Posterior cingulate gyrus (tissue), 11 donors: ENCODE measurements at places on chromosomes 5 and 9.

DNA sequence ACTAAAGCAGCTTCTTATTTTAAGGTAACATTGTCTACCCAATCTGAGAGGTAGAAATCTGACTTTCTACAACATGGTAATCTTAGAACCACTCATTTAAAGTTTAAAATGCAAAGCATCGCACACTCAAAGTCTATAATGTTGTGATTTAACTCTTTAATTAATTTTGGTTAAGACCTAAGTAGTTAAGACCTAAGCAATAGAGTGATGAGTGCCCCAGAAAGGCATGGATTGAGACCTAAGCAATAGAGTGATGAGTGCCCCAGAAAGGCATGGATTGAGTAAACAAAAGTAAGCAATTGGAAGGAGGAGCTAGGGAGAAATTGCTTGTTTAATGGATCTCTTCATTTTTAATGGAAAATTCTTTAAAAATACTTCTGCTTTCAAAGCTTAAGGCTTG lies 86.8 kb downstream of the NLN start:
- DNase-seq, result no peak

DNA sequence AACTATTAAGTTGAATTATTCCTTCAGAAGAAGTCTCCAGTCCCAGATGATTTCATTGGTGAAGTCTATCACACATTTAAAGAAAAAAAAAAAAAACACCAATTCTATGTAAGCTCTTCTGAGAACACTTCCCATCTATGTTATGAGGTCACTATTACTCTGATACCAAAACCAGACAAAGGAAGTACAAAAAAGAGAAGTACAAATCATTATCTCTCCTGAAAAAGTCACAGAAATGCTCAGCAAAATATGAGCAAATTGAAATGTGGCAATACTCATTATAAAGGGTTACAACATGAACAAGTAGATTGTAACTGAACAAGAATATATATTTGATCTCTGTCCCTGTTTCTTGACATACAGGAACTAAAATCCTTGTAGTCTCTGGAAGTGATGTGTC lies 280.4 kb downstream of the TLE1 start:
- no peak for DNase-seq

DNA sequence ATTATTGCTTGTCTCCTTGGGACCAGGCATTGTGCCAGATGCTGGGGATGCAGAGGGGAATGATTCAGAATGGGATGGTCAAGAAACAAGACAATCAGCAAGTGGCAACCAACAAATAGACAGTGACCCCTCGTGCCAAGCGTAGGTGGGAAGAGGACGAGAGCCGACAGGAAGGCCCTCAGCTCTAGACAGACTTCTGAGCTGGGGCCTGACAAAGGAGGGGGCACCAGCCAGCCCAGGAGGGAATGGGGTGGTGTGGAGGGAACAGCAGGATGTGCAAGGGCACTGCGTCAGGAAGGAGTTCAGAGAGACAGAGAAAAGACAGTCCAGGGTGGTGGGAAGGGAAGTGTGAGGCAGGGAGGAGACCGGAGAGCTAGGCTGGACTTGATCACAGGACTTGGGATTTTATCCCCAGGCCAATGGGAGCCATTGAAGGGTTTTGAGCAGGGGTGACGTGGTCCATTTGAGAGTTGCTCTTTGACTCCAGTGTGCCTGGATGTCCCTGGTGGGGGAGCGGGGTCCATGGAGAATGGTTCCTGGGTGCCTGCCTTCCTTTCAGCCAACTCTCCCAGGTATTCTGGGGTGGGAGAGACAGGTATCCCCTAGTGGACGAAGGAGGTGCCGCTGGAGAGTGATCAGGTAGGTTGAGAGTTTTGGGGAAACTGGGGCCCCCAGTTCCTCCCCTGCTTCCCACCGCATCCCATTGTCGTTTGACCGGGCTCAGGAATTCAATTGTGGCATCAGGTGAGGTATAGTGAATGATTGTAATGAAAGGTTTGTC lies 79.3 kb upstream of the ZNF618 start:
- no peak for DNase-seq

- DNase-seq, result no peak
These were observed 65.6 kb upstream of the IRX2 start for GRCh38 chr5:2817031-2817603.

DNA sequence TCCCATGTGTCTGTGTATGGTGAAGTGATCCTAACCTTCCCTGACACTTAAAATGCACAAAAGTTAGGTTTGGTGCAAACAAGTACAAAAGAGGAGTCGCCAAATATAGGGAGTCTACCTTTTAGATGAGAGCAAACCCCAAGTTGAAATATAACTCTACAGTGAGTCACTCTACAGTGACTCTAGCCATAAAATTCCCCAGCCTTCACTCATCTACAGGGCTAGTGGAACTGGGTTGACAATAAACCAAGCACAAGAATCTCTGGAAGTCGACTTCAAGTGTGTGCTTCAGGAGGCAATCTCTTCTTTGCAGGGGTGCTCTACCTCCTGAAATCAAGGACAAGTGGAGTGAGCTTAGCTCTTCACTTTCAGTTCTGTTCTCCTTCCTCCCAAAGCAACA lies 3.3 kb downstream of the SHISAL2B start:
- DNase-seq, result no peak

DNA sequence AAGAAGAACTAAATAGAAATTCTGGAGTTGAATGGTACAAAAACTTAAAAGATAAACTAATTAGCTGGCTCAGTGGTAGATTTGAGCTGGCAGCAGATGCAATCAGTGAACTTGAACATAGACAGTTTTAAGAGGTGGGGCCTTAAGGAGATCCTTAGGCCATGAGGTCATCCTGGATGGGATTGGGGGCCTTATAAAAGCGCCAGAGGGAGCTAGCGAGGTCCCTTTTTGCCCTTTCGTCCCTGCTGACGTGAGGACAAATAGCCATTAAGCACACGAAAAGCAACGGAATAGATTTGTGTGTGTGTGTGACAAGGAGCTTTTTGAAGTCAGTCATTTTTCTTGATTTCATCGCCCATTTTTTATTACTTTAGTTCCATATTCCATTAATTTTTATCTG lies 83.3 kb downstream of the ZNF354C start:
- no peak for DNase-seq

- DNase-seq, result no peak
These were observed 31.3 kb downstream of the LHX6 start for GRCh38 chr9:122197426-122197825.

GRCh38 chr5:141633871-141634561 lies 2.6 kb downstream of the HDAC3 start:
- DNase-seq, result no peak

GRCh38 chr9:136090768-136091581 lies 4.1 kb downstream of the NACC2 start:
- peak; percentile 74 for DNase-seq

DNA sequence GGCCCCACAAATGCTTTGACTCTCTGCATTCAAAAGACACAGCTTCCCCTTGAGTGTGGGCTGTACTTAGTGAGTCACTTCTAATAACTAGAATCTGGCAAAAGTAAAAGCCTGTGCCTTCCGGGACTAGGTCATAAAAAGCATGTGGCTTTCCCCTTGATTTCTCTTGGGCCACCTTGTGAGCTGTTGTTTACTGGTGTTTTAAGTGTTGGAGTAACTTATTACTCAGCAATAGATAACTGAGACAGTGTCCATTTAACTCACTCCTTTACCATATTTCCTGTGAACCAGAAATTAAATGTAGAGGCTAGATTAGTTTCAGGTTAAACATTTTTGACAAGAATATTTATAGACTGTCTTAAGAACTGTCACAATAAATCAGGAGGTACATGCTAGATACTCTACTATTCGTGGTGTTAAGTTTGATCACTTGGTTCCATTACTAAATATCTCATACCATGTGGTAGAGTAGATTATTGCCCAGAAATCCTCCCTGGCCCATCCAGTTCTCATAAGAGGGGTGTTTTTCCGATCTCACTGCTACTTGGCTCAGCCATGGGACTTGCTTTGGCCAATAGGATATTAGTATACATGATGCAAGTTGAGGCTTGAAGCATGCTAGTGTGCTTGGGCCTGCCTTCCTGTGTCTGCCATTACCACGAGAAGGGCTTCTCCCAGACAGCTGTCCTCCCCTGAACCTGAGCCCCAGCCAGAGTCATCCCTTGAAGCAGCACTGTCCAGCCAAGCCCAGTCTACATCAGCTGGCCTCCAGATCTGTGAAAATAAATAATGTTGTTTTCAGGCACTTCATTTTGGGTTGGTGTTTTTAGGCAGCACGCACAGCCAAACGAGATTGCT lies 10.4 kb upstream of the CMBL start:
- no peak for DNase-seq

DNA sequence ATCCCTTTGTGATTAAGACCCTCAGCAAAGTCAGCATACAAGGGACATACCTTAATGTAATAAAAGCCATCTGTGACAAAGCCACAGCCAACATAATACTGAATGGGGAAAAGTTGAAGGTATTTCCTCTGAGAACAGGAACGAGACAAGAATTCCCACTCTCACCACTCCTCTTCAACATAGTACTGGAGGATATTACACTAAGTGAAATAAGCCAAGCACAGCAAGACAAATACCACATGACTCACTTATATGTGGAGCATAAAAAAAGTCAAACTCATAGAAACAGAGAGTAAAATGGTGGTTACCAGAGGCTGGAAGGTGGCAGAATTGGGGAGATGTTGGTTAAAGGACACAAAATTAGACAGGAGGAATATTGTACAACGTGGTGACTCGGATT lies 118.1 kb upstream of the NFIL3 start:
- no peak for DNase-seq

DNA sequence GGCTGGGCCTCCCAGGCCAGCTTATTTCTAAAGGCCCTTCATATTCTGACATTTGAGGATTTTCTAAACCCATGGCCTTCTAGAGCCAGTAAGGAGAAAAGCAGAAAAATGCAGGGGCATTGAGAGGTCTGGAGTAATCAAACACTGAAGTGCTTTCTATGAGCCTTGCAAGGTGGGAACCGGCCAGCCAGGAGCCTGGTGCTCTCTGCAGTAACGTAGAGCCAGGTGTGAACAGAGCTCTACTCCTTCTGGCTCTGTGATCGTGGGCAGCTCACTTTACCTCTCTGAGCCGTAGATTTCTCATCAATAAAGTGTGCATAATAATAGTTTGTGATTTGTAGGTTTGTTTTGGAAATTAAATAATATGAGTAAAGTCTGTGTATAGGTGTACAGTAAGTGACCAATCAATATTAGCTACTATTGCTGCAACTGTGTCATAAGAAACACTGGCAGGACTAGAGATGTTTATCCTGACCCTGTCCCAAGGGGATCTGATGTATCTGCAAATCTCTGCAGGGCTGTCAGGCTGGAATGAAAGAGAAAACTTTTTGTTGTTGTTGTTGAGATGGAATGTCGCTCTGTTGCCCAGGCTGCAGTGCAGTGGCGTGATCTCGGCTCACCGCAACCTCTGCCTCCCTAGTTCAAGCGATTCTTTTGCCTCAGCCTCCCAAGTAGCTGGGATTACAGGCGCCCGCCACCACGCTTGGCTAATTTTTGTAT lies 2.7 kb downstream of the SYNPO start:
- no peak for DNase-seq

DNA sequence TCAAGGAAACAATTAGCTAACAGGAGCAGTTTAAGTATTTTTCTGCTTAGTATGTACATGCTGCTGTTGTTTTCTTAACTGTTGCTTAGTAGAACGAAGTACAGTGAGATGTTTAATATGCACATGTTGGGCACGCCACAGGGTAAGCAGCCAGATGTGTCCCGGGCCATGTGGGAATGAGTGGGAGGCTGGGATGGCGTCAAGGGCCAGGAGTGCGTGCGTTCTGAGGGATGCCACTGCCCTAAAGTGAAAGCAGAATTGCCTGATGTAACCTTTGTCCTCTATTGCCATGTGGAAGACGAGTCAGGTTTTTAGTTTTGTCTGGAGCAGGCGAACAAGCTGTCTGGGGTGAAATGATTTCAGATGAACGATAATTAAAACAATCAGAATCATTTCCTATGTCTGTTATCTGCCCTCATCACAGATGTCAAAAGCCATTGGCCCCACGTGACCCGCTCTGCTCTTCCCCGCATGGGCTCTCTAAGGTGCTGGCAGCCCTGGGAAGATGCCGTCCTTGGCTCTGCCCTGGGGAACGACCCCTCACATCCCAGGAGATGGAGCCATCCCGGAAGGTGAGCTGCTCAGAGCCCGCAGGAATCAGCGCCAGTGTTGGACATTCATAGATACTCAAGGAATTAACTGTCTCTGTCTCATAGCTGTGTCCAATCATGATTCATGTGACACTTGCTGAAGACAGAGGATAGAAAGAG lies 356.6 kb upstream of the IRX4 start:
- DNase-seq, result no peak

DNA sequence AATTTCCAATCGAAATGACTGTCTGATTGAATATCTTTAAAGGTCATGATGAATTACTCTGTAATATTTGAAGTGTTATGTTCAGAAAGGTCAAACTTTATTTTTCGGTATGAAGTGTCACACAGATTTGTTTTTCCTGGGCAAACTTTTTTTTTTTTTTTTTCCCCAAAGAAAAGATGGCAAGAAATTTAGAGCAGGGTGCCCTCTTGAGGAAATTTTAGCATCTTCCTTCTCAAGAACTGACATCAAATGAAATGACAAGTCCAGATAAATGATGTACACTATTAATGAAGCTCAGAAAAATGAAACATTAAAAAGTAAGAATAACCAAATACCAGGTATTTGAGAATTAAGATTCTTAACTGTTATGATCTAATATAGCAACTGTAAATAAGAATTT lies 123.6 kb downstream of the INVS start:
- no peak for DNase-seq

- DNase-seq, result no peak
These were observed 4.1 kb upstream of the SEMA5A start for GRCh38 chr5:9549941-9550340.

GRCh38 chr5:134446938-134447337 lies 35.3 kb upstream of the CDKN2AIPNL start:
- no peak for DNase-seq

- no peak for DNase-seq
These were observed 13.9 kb downstream of the RAI14 start for GRCh38 chr5:34669931-34670516.

DNA sequence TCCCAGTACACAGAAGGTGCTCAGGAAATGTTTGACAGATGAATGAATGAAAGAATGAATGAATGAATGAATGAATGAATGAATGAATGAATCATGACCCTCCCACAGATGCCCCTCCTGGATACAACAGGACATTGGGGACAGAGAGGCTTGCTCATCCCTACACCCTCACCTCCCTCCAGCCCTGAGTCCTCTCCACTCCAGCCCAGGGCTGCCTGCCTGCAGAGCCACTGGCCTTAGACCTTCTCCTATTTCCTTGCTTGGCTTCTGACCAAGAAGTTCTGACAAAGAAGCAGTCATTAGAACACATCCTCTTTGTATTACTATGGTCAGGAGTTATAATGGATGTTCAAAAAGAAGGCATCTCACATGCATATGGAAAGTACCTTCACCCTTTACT lies 240.7 kb upstream of the DAPK1 start:
- no peak for DNase-seq
